Thyroid gland (tissue), 4 donors: ENCODE measurements at places on chromosomes 2 and 18. TPM values are rescaled to one million over a fixed set of nuclear protein-coding genes. Genes with fewer than 3 reads are reported as not detected.

Gene RBBP8
- 43.9 TPM for total RNA-seq

Gene LRATD1
- total RNA-seq = 21.1 TPM

Gene CEP192
- total RNA-seq = 34.1 TPM

Gene ARHGEF4
- 21.3 TPM for total RNA-seq

Gene PROKR1
- total RNA-seq = not detected

Gene FLACC1
- total RNA-seq = 5.0 TPM

DNA sequence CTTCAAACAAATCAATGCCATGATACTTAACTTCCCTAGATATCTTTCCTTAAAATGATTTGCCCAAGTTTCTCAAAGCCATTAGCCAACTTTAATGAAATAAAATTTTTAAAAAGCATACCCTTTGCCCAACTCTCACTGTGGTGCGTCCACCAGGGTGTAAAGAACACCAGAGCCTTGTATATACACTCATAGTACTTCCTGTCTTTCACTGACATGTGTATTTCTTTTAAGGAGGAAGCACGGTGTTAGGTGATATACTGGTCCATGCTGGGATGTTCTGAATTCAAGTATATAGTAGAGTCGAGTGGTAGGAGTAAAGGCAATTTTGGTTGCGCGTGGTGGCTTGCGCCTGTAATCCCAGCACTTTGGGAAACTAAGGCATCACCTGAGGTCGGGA lies 22.7 kb downstream of the AAK1 start:
- DNase-seq = no peak

GRCh38 chr2:237314198-237314597 lies 99.8 kb downstream of the COL6A3 start:
- no peak for DNase-seq

GRCh38 chr2:224444021-224444420 lies 42.1 kb upstream of the FAM124B start:
- no peak for DNase-seq

DNA sequence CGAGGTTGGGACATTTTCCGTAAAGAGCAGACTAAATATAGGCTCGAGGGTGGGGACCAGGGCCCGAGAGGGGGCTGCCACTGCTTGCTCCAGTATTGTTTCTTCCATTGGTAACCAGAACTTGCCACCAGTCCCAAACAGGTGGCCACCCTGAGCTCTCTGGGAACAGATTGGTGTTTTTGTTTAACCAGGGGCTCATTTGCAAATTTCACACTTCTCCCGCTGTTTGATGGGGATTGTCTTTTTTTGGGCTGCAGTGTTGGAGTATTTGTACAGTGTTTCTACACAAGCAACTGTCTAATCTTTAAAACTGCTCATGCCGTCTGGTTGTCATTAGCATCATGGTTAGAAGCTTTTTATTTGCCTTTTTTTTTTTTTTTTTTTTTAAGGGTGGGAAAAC lies 8.5 kb downstream of the AGAP1 start:
- DNase-seq = no peak

DNA sequence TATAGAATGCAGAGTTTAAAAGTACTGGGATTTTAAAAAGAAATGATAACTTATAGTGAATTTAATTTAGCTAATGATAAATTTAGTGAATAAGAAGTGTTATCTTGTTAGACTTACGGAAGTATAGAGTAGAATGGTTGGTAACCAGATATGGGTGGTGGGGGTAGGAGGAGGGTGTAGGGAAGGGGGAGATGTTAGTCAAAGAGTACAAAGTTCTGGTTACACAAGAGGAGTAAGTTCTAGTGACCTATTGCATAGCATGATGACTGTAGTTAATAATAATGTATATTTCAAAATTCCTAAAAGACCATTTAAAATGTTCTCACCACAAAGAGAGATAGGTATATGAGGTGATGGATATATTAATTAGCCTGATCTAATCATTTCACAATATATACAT lies 184.8 kb upstream of the STON1 start:
- DNase-seq = no peak

DNA sequence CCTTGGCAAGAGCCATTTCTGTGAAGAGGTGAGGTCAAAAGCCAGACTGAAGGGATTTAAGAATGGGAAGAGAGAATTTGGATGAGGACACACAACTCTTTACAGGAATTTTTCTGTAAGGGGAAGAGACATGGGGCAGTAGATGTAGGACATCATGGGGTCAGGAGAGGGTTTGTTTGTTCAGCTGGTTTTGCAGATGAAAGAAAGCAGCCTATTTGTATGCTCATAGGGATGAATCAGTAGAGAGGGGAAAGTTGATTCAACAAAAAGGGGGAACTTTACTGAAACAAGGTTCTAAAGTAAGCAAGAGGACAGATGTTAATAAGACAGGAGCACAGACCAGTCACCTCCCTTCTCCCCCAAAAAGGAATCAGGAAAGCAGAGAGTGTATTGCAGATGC lies 11.2 kb downstream of the SCG2 start:
- DNase-seq = no peak

- DNase-seq = no peak
Observed at GRCh38 chr2:36663851-36664695, 32.4 kb upstream of the VIT start.

DNA sequence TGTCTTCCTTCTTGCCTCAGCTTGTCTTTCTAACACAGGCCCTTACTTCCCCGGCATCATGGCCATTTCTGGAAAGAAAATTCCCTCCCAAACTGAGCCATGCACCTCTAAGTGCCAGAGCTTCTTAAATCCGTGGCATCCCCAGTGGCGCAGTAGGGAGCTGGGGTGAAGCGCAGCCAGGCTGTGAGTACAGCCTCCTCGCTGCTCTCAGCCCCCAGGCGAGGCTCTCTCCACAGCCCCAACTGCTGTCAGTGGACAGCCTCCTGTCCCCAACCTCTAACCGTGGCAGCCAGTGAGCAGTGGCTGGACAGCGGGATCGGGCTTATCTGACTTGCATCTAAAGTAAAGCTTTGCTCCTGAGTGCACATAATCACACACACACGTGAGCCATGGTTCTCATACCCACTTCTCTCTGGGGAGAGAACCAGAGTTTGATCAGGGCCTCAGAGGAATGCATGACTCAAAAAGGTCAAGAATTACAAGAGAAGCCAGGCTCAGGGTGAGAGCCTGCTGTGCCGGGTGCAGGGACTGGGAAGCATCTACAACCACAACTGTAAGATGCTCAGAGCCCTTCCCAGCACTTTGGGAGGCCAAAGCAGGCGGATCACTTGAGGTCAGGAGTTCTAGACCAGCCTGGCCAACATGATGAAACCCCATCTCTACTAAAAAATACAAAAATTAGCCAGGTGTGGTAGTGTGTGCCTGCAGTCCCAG lies 50.7 kb downstream of the SFXN5 start:
- DNase-seq = no peak

DNA sequence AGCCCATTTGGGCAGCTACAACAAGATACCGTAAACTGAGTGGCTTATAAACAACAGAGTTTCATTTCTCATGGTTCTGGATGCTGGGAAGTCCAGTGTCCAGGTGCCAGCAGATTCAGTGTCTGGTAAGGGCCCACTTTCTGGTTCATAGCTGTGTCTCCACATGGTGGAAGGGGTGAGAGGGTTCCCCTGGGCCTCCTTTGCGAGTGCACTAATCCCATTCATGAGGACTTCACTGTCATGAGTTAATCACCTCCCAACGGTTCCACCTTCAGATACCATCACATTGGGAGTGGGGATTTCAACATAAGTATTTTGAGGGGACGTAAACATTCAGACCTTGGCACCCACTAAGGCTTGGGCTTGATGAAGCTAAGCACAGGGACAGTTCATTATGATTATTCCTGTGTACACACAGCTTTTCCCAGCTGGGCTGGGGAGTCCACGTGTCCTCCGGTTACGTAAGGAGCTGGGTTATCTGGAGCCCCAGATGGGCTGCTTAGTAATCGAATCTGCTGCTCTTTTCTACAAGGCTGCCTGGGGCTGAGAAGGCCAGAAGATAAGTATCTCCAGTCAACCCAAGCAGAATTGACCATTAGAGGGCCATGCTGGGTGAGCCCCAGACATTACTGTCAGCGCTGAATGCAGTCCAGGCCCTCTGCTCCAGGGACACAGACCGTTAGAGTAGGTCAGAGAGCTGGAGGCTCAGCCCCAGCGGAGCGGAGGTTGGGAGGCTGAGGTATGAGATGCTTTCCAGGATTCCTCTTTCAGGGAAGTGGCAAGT lies 42.7 kb downstream of the EPAS1 start:
- DNase-seq = no peak

DNA sequence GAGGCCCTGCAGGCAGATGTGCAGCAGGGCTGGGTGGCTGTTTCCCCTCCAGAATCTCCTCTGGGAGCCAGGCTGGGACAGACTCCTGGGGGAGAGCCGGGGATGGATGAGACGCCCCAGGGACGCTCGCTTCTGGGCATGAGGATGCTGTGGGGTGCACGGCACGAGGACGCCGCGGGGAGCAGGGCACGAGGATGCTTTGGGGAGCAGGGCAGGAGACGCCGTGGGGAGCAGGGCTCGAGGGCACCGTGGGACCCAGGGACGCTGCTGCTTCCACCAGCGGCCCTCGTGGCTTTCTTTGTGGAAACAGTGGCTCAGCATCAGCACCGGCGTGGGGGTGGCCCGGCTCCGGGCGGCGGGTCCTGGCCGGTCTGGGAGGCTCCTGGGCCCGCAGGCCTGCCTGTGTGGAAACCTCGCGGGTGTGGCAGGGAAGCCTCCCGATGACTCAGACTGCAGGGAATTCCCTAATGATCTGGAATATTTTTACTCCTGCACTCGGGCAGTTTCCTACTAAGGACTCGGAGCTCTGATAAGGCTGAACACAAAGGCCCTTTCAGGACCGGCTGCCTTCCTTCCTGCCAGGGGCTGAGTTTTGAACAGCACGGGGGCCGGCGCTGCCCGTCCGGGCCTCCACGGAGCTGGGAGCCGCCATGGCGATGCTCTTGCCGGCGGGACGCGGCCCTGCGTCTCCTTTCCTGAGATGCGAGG lies 62.6 kb downstream of the NFATC1 start:
- no peak for DNase-seq

GRCh38 chr2:190210471-190210870 lies 109.2 kb downstream of the HIBCH start:
- DNase-seq = no peak

DNA sequence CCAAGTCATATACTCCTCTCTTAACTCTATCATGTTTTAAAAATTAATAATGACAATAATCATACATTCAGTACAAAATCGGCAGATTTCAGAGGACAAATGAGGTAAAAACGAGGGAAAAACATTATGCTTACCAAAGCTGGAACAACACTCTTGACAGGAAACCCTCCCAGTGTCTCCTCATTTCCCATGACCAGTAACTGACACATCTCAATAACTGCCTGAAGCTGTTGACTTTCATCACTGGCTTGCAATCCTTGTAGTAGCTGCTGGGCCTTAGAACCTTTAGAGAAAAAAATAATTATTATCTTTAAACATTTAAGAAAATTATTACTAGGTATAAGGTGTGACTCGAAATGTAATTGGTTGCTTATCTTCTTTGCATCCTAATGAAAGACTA lies 103.6 kb downstream of the TRIP12 start:
- no peak for DNase-seq

DNA sequence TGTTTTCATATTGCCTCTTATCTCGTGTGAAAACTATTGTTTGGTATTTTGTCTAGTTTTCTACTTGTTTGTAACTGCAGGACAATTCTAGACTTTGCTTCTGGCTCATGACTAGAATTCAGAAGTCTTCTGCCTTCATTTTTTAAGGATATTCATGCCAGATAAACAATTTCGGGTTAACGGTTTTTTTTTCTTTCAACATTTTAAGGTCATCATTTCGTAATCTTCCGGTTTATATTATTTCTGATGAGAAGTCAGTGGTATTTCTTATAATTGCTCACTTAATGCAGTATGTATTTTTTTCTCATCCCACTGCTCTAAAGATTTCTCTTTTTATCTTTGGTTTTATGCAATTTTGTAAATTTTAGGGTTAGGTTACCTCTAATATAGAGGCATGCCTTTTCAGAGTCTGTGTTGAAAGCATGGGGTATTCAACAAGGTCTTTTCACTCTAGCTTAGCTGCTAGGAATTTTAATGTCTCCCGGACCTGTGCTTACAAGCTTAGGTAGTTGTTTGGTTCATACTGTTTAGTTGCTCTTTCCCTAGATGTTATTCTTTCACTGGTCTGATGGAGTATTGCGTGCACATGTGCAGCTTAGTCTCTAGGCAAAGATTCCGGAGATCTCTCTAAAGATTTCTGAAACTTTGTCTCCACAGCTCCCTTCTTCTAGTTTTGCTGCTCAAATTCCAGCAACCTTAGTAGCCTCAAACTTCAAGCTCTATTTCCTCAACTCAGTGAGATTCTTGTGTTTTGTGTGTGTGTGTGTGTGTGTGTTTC lies 198.1 kb downstream of the MCFD2 start:
- DNase-seq = no peak

- DNase-seq = no peak
Observed at GRCh38 chr2:216683846-216684245, 11.5 kb downstream of the IGFBP5 start.

- DNase-seq = no peak
Observed at GRCh38 chr18:74994502-74995418, 214.2 kb downstream of the PTGR3 start.
